ENCODE measurements at places on chromosomes 1 and 21.

GRCh38 chr1:150282558-150282958 is 204 bp downstream of the CIART start:
- no peak for DNase-seq

DNA sequence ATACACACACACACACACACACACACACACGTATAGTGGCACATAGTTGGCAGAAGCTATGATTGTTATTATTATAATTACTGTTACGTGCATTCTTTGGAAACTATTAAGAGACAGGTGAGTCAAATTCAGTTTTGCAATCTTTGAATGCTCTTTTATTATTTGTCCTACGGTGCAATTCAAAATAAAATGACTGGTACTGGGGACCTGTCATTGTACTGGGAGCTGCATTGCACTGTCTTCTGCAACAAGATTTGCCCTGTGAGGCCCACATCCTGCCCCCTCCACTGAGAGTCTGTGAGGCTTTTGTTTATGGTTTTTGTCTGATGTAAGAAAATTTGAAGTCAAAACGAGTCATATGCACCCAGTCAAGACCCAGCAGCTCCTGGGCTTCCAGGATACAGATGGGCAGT is 1.9 kb downstream of the LY9 start:
- DNase-seq = peak; percentile 56

DNA sequence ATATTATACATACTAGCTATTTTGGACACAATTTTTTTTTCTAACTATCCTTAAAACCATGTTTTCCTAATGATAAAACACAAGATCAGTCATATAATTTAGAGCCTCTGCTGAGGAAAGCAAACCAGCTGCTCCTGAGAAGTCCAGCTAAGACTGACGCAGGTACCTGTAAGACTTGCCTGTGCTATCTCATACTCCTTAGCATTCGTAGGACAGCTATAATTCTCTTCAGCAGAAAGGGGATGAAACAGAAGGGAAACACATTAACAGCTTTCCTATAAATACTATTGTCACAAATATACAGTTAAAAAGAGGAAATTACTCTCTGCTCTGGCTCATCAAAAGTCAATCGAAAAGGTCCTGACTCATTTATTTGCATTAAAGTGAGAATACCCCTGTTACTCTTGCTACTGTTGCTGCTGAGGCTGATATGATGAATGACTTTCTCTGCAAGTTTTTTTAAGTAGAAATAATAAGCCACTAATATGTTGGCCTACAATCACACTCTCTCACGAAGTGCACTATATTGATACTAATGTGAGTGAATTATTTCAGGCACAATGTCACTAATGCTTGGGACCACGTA is 757.1 kb downstream of the KCNT2 start:
- DNase-seq = no peak

DNA sequence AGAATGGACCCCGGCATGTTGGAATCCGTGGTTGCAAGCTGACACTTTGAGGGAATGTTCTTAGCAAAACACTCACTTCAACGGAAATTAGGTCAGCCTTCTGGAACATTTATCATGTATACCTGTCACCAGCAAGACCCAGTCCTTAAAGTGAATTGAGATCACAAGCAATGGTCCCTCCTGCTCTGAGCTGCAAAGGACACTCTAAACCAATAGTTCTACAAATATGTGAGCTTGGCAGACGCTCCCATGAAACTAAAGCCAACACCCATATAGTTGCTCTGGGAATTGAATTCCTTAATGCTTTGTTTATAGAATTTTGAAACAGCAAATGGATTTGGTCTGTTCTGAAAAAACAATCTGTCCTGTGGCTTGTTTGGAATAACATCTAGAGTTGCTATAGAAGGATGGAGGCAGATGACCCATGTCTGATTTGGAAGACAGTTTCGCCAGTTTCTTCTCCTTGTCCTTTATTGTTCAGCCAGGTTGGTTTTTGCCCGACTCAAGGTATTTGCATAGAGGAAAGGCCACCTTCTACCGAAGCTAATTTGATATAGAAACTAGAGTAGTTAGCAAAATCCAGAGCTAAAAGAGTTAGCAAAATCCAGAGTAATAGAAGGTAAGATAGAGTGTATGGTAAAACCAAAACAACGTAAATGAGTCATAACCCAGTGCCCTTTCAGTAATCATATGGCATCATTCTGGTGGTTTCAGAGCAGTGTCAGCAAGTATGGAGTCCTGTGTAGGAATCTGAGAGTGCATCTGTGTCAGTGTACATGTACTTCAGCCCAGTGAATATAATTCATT is 236.2 kb downstream of the NFIA start:
- DNase-seq = no peak

- DNase-seq = no peak
Measured at GRCh38 chr1:46062651-46063319, 69.6 kb downstream of the PIK3R3 start.

DNA sequence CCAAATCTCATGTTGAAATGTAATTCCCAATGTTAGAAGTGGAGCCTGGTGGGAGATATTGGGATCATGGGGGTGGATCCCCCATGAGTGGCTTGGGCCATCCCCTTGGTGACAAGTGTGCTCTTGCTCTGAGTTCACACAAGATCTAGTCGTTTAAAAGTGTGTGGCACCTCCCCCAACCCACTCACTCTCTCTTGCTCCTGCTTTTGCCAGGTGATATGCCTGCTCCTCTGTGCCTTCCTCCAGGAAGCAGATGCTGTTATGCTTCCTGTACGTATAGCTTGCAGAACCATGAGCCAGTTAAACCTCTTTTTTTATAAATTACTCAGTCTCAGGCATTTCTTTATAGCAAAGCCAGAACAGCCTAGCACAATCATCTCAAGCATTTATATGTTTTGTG is 23.0 kb upstream of the HSPA13 start:
- no peak for DNase-seq

DNA sequence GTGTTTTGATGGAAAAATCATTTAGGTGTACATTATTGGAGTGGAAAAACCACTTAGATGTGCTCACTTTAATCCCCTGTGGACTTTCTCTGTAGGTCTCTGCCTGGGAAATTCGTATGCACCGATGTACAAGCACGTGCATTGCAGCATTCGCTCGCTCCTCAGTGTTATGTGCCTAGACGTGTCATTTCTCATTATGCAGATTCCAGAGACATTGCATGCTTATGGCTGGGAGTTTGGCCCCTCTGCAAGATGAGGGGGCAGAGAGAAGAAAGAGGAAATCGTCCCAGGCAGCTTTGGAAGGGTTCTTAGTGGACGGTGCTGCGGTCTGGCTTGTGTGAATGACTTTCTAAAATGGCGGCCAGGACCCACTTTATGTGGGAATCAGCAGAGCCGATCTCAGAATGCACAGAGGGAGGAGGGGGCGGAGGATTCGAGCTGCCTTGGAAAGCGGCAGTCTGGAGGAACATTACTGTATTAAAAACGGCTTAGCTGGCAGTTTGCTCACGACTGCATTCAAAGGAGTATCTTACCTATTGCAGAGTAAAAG is 2.3 kb downstream of the SPEN start:
- no peak for DNase-seq

DNA sequence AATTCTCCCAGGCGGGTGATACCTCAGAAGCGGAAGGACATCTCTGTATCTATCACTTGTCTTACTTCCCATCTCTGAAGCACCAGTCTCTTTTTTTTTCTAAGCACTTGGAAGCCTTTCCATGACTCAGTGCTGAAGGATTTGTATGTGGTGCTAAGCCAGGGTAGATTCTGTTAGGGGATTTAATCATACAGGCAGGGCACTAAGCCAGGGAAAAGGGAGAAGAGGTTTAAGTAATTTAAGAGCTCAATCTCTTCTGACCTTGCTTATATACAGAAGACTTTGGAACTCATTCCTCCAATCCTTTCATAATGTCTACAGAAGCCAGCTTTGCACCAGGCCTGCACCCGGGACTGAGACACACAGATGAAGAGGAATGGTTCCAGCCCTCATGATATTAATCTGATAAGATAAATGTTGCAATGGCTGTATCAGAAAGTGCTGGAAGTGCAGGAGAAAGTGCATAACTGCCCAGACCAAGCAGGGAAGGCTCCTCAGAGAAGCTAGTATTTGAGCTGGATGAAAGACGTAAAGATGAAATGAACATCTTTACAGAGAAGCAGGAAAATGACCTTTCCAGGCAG is 11.0 kb downstream of the FAM163A start:
- no peak for DNase-seq

GRCh38 chr1:30383221-30383711 is 340.1 kb downstream of the MATN1 start:
- DNase-seq = no peak

DNA sequence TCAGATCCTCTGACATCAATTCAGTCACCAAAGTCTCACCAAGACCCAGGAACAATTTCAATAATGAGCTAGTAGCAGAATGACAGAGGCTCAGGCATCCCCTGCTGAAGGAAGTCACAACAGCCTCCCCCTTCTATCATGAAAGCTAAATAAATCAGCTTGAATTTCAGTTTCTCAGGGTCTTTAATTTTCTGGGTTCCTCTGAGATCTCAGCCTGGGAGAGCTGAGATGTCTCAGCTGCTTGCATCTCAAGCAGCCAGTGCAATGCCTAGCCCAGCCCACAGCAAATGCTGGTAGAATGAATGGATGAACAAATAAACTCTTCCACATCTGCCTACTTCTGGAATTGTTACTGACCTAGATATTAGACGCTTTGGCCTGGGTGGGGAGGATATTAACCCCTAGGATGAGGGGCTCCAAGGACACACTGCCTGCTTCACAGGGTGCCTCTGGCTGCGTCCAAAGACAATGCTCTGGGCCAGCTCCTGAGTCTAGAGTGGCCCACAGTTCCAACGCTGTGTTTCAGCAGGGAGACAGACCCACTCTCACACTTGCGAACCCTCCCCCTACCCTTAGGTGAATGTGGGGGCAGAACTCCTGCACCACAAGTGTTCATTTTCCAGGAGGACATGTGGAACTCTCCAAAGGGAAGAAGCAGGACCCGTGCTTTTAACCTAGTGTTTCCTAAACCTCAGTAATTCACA is 11.2 kb upstream of the LORICRIN start:
- DNase-seq = no peak

DNA sequence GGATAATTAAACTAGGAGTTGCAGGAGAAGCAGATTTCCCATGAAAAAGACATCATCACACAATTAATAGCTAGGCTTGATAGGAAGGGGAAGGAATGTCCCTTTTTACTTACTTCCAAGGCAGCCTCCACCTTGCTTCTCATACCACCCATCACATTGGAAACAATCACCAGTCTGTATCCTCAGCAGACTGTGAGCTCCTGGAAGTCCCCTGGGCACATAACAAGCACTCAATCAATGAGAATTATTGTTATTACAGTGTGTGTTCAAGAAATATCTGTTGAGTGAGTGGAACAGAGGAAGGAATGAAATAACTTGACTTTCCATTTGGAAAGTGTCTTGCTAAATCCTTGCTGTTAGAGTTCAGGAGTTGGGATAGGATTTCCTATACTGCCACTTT is 36.2 kb downstream of the HIVEP3 start:
- no peak for DNase-seq

GRCh38 chr1:203671521-203672278 is 45.1 kb downstream of the ATP2B4 start:
- DNase-seq = no peak

DNA sequence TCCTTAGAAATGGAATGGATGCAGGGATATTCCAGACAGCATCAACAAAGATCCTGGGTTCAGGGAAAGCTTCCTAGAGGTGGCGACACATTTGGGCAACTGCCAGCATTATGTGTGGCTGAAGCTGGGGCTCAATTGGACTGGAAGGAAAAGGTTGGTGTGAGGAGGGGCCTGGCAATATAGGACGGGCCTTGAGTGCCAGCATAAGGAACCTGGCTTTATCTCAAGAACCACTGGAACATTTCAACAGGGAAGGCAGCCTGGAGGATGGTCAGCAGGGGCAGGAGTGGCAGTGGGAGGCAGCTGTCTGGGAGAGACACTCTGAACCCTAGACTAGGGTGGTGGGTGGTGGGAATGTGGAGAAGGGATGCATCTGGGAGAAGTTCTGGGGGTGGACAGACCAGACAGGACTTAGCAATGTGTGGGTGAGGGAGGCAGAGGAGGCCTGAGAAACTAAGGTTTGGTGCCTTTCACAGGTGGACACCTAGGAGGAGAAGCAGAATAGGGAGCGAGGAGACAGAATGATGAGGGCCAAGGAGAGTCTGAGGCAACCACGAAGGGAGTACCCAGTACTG is 3.5 kb downstream of the SH3BGRL3 start:
- DNase-seq = no peak

- DNase-seq = no peak
Measured at GRCh38 chr1:170671629-170671963, 7.7 kb downstream of the PRRX1 start.

- DNase-seq = no peak
Measured at GRCh38 chr1:76343356-76343755, 268.8 kb downstream of the ST6GALNAC3 start.

DNA sequence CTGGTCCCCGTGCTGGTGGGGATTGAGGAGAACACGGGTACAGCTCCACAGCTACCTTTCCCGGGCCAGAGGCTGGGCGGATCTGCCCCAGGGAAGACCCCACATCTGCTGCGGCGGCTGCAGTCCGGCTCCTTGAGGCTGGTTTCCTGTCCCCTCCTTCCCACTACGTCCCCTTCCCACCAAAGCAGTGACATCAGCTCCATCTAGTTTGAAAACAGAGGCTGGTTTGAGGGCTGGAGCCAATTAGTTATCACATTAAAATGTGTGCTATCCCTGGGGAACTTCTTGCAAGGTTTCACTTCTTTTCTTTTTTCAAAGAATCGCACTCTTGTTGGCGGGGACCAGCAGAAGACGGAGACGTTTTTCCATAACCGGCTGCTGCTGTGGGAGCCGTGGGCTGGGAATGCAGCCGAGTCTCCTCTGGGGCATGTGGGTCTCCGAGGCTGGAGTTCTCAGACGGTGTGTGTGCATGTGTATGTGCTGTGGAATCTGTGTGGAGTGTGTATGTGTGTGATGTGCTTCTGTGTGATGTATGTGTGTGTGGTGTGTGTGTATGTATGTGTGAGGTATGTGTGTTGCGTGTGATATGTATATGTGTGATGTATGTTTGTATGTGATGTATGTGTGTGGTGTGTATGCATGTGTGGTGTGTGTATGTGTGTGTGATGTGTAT is 8.9 kb upstream of the PCBP3 start:
- DNase-seq = no peak

GRCh38 chr1:36367066-36367465 is 18.7 kb downstream of the STK40 start:
- peak; percentile 30 for DNase-seq

DNA sequence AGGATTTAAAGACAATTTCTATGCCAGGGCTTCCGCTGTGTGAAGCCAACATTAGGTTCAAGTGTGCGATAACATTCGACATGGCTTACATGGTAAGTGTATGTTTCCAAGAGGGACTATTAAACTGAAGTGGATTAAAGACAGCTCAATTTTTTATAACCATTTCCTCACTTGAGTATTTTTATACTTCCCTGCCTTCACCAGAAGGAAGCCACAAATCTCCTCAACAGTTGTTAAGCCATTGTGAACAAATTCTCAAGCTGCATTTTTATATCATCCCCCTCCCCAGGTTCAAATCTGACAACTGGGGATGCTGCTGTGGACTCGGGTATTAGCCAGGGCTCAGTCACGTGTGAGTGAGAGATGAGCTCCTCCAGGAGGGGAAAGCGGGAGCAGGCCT is 116.3 kb downstream of the RHOU start:
- DNase-seq = no peak
